ENCODE measurements at places on chromosomes 12 and 14.

DNA sequence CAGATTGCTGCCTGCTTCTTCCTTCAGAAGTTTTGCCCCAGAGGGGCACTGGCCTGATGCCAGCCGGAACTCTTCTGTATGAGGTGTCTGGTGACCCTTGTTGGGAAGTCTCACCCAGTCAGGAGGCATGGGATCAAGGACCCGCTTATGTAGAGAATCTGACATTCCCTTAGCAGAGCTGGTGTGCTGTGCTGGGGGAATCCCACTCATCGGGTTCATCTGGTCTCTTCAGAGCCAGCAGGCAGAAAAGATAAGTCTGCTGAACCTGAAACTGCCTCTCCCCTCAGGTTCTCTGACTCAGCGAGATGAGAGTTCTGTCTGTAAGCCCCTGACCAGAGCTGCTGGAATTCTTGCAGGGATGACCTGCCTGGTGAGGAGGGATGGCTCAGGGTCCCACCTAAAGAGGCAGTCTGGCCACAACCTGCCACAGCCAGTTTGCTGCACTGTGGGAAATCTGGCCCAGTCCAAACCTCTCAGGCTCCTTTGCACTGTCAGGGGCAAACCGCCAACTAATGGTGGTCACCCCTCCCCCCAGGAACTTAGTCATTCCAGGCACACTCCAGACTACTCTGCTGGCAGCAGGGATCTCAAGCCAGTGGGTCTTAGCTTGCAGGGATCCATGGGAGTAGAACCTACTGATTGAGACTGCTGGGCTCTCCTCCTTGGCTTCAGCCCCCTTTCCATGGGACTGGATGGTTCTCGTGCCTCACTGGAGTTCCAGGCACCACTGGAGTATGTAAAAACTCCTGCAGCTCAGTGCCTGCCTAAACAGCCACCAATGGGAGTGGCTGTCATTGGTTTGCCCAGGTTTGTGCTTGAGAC, 4.1 kb downstream of the CLEC2D start:
- no peak for DNase-seq

DNA sequence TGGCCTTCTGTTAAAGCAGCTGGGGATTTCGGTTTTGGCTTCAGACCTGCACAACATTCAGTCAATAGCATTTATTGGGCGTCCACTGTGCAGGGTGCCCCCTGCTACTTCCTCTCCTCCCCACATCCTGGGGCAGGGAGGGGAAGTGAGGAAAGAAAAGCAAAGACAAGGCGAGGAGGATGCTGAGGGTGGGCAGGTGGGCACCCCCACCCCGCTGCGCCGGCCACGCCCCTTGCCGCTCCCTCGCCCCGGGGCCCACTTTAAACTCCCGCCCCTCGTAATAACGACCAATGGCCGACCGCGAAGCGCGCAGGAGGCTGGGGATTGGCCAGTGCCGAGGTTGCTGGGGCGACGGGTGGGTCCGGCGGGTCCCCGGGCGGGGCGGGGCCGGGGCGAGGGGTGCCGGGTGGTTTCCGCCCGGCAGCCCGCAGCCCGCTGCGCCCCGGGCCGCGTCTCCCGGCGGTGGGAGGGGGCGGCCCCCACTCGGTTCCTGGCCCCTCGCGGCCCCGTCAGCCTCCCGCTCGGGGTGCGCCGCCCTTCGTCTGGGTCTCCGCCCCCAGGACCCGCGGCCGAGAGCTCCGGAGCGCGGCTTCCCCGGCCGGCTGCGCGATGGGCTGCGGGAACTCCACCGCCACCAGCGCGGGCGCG, at the start of gene C12orf75:
Gene C12orf75 (plus strand): TSS at position 409 of the 648 bp plus-strand sequence. CDS start 201 bp downstream, at position 610.
- peak; percentile 27 for DNase-seq

GRCh38 chr12:98533723-98534251, 18.4 kb downstream of the TMPO start:
- DNase-seq, result no peak

DNA sequence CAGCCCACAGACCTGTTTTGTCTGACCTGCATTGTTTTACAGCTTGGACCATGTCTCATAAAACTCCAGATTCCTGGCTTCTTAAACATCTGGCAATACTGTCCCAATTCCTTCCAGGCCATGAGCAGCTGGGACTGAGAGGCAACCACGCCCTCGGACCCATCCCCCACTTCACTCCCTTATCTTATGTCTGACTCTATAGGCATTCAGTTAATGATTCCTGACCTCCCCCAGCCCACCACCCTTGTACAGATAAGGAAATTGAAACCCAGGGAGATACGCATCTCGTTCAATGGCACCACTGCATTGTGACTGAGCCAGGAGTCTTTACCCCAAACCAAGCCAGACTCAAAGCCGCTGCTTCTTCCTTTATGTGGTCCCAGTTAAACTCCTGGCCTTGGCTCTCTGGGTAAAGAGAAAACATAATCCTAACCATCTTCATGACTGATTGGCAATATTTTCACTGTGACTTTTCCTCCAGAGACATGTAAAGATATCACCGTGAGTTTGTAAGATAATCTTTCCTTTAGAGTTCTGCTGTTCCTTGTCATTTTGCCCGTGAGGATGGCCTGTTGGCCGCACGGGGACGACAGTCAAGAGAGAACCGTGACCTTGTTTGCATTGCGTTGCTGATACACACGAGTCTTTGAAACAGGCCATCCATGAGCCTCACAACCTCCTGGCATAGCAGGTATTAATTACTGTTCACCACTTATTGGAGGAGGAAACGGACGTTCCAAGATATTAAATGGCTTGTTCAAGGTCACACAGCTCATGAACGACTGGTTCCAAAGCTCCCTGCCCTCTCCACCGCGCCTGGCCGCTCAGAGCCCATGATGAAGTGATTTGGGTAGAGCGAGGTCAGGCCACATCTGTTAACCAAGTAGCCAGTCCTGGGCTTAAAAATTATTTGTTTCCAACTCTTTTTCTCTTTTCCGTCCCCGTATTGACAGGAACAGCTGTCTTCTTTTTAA, 39.4 kb downstream of the MAP1LC3B2 start:
- DNase-seq, result no peak

DNA sequence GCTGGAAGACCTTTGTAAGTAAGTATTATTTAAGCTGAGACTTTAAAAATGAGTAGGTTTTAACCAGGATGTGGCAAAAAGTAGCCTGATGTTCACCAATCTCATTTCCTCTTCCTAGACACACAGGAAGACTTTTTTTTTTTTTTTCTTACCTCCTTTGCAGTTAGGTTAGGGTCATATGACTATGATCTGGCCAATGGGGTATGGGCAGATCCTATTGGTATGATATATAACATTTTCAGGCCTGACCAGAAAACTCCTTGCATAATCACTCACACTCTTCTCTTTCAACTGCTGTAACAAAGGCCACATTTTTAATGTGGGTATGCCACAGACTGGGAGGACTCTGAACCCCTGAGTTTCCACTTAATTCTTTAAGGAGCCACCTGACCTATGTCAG, 2.7 kb upstream of the RPS6KA5 start:
- no peak for DNase-seq

GRCh38 chr14:61747342-61747741, 14.9 kb upstream of the SNAPC1 start:
- no peak for DNase-seq

DNA sequence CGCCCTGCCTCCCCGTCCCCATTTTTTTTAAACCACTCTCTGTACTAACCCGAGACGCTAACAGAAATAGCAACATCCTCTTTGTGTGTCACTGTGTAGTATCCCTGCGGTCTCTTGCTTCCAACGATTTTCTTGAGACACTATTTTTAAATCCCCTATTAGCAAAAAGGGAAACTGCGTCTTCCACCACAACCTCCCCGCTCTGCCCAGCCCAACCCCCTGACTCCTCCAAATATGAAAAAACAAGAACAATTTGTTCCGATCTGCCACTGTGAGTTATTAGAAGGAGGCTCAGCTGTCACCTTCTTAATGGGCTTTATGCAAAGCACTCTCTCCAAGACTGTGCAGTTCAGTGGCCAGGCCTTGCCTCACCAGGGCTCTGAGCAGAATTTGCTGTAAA, 76.3 kb downstream of the MAP1LC3B2 start:
- DNase-seq, result no peak

DNA sequence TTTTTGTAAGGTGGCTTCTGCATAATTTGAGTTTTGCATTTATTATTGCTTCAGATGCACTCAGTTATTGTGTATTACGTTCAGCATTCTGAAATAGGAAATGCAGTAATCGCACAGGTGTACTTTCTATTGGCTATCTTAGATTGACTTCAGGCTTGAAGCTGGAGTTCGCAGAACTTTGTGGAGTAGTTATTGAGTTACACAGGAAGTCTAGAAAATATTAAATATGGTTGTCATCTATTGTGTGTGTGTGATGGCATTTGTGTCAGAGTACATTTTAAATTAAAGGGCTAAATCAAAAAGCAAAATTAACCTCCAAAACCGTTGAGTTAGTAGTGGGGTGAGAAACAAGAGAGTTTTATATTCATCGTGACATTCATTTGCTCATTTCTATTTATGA, 2.7 kb downstream of the ARID2 start:
- DNase-seq, result no peak

- DNase-seq, result no peak
Observed at GRCh38 chr14:106083082-106083481, 556.7 kb downstream of the TMEM121 start.

DNA sequence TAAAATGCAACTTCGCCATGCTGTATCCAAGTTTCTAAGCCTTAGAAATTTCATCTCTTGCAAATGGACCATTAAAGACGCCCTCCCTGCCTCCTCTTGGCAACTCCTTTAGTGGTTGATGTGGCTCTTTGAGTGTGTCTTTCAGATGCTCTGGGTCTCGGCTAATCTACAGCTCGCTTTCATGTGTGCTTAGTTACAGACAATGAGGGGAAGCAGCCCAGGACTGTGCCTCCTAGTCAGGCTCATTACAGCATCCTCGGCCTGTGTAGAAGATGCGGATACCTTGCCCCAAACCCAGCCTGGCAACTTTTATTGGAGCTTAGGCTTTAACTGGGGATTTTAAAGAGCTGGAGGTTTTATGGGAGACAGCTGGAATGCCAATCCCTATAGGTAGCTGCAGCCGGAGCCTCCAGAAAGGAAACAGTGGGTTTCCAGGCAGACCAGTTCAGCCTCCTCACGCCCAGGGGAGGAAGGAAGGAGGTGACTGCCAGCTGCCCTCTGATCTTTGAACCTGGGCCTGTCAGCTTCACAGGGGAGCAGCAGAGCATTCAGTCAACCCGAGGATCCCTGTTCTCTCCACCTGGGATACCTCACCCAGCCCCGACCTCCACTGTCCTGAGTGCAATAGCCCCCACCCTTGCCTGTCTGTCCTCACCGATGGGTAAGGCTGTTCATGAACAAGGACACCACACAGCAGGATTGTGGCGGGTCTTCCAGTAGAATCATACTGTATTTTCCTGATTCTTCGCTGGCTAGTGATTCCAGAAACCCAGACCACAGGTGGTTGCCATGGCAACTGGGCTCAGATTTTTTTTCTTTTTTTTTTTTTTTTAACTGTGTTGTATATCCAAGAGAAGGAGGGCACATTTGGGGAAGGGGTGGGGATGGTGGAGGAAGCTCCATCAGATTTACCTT, 638.5 kb downstream of the MED13L start:
- no peak for DNase-seq

GRCh38 chr12:105946493-105946901, 192.3 kb downstream of the NUAK1 start:
- DNase-seq, result no peak

GRCh38 chr12:33277376-33277775, 162.2 kb downstream of the SYT10 start:
- no peak for DNase-seq

DNA sequence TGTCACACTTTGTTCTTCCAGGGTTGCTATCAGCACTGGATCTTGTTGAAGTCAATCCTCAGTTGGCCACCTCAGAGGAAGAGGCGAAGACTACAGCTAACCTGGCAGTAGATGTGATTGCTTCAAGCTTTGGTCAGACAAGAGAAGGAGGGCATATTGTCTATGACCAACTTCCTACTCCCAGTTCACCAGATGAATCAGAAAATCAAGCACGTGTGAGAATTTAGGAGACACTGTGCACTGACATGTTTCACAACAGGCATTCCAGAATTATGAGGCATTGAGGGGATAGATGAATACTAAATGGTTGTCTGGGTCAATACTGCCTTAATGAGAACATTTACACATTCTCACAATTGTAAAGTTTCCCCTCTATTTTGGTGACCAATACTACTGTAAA, 23.7 kb downstream of the VTI1B start:
- no peak for DNase-seq

DNA sequence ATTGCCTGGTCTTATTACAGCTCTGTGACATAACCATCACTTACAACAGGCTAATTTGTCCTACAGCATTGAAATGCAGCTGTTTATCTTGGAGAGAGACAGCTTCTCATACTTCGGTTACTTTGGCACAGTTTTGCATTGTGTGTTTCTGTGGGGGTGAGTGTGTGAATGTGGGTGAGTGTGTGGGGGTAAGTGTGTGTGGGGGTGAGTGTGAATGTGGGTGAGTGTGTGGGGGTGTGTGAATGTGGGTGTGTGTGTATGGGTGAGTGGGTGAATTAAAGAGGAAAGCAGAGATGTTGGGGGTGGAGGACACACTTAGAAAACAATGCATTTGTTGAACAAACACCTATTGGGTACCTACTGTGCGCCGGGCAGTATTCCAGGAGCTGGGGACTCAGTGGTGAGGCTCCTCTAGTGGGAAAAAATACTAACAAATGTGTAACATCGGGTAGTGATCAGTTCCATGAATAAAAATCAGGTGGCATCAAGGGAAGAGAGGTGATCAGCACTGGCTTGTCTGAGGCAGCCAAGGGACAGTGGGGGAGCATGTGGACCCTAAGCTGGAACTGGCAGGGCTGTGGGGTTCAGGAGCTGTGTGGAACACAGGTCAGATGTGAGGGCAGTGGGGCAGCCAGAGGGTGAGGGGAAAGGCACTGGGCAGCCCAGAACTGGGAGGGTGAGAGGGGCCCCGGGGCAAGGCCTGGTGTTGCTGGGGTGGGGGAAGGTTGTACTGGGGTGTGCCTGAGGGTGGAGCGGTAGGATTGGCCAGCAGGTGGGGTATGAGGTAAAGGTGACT, 44.1 kb upstream of the AMN start:
- no peak for DNase-seq

DNA sequence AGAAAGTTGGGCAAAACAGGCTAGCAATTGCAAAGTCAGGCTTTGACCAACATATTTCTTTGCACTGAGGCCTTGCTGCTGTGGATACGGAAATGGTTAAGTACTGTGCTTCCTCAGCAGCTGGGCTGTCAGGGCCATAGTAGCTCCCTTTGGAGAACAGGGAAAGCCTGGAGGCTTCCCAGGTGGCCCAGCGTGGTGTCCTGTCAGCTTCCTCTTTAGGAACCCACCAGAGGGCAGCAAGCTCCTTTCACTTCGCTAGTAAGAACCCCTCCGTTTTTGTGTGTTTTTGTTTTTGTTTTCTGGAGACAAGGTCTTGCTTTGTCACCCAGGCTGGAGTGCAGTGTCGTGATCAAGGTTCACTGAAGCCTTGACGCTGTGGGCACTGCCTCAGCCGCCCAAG, 1.7 kb upstream of the CFAP251 start:
- no peak for DNase-seq
